Activated CD4-positive, CD25-positive, alpha-beta regulatory T cell (primary cell): ENCODE measurements at places on chromosomes 16 and 17.

DNA sequence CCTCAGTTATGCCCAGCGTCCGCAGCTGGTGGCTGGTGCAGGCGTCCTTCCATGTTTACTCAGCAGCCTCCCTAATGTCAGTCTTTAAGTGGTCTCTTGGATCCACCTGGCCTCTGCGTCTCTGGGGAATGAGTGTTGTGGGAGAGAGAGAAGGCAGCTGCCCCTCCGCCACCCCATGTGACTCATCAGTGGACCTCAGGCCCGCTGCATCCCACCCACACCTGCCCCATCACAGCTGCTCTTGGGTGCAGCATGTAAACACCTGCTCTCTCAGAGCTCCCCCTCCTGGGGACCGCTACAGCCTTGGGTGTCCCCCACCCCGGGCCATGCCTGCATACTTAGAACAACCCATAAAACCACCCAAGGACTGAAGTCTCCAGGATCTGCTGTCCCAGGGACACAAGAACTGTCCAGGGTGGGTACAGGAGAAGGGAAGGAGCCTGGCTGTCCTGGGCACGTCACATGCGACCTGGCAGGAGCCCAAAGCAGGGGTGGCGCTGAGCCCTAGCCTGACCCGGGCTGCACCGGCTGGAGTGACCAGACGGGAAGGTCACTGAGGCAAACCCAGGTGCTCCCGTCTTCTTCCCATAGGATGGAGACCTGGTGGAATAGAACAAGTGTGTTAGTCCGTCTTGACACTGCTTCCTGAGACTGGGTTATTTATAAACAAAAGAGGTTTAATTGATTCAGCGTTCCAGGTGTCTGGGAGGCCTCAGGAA lies 4.2 kb downstream of the C16orf90 start:
- DNase-seq, result no peak

DNA sequence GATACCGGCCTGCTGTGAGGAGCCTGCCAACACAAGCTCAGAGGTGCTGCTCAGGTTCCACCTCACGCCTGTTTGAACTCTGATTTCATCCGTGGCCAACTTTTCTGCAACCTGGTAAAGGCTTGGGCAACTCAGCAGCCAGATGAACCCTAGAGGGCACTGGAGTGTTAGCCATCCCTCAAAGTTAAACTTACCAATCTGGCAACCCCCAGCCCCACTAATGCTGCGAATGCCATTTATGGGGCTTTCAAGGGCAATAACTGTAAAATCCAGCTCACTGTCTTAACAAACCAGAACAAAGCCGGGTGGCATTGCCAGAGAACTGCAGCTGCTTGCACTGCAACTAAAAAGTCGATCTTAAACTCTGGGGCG lies 105.5 kb downstream of the AXIN2 start:
- DNase-seq, result no peak

DNA sequence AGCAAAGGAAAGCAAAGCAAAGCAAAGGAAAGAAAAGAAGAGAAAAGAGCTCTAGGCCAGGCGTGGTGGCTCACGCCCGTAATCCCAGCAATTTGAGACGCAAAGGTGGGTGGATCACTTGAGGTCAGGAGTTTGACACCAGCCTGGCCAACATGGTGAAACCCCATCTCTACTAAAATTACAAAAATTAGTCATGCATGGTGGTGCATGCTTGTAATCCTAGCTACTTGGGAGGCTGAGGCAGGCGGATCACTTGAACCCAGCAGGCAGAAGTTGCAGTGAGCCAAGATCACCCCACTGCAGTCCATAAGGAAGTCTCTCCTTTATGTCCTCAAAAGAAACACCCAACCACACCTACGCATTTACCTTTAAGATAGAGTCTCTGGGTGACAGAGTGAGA lies 70.1 kb downstream of the ADAMTS18 start:
- no peak for DNase-seq

DNA sequence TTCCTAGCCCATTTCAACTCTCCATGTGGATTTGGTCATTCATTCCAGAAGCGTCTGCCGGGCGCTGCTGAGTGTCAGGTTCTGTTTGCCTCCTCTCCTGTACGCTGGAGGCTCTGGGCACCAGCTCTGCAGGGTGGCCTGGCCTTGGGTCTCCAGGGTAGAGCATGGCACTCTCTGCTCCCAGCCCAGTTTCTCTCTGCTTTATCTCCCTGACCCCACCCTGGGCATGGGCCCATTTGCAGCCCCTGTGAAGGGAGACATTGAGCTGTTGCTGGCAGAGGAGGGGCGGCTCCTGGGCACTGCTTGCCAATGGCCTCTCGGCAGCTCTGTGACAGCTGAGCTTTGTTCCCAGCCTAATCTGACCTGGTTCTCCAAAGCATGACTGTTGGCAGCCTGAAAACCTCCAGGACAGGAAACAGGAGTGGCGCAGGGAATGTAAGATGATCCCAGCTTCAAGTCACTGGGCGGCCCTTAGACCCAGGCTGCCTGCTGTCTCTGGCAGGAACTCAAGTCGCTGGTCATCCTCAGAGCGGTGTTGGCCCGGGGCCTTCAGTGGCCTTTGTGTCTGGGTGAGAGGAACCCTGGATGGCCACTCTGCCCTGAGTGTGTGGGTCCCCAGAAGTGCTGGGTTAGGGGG lies 146.8 kb downstream of the SEC14L1 start:
- no peak for DNase-seq

DNA sequence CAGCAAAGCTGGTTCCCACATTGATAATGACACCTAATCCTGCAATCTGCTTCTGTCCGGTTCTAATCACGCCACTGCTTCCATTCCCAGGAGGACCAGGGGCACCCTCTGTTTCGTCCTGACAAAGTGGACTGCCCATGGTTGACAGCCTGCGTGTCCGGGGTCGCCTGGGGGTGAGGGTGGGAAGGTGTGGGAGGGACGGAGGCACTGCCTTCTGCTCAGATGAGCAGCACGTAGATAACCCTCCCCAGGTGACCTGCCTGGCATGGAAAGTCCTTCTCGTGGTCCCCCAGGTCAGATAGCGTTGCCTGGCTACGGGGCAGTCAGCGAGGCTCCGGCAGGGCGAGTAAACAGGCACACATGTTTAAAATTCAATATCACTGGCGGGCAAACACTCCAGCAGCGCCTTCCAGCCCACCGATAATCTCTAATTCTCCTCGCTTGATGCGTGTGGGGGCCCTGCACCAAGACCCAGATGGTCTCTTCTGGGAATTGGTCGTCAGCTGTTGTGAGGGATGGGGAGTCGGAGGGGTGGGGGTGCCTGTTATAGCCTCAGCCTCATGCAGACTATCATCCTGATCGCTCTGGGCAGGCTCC lies 132.2 kb downstream of the RAP1GAP2 start:
- no peak for DNase-seq

DNA sequence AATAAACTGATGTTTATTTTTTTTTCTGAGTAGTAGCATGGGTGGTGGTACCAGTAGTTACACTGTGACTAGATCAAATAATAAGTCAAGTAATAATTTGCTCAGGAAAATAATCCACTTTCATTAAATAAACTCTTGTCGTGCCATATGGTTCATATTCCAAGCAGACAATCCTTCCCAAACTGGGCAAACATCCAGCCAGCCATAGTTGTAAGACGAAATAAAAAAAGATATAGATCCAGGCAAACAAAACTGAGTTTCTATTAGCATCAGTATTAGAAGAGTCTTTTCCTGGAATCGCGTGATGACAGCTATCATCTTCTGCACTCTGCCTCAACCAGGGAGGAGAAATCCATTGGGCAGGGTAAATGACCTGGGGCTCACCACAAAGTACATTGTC lies 508.4 kb upstream of the GOT2 start:
- no peak for DNase-seq

GRCh38 chr16:89103156-89103555 lies 9.5 kb downstream of the ACSF3 start:
- no peak for DNase-seq

DNA sequence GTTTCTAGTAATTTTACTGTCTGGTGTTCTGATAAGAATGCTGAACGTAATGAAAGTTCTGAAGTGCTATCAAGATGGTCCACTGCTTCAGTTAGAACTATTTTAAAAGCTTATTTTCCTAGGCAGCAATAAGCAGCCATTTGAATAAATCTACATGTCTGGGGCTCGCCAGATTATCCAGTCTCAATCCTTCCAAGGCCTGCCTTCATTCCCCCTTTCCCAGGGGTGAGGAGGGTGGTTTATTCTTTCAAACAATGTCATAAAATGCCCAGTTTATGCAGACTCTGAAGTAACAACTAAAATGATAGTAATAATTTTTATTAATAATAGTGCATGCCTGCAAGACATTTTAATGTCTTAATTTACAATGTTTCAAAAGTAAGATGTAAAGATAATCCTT lies 2.4 kb downstream of the CDH11 start:
- no peak for DNase-seq
